ENCODE measurements at places on chromosomes 4 and X. TPM values are rescaled to one million over a fixed set of nuclear protein-coding genes. Genes with fewer than 3 reads are reported as not detected.

MAGEA2B gene
- not detected for total RNA-seq

ERCC6L gene
- total RNA-seq: 0.08 TPM

PDGFC gene
- not detected for total RNA-seq

DUSP21 gene
- not detected for total RNA-seq

ZNF157 gene
- total RNA-seq: 0.50 TPM

PABPC5 gene
- not detected for total RNA-seq

ENPEP gene
- not detected for total RNA-seq

VCX3A gene
- not detected for total RNA-seq

HSFX4 gene
- not detected for total RNA-seq

SHOX gene
- total RNA-seq: not detected

DNA sequence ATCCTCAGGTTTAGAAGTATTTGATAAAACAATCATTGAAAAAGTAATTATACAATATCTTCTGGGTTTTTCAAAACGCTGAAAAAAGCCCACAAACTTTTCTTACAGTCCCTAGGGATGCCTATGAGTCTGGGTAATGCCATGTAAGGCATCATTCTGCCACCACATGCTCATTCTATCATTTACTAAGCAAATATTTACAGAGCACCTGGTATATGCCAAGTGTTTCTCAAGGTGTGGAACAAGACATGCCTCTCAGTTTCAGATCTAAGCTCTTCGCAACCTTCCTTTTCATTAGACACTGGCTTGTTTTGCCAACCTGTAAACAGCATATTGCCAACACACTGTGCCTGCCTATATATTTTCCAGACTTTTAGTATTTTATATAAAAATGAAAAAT is 17.7 kb downstream of the MID1 start:
- H3K36me3 ChIP-seq: no peaks in the 10 kb centered on the region
- no peak for DNase-seq
- no peaks in the 10 kb centered on the region for H3K4me1 ChIP-seq
- no peak overlapping the region for H3K27ac ChIP-seq

DNA sequence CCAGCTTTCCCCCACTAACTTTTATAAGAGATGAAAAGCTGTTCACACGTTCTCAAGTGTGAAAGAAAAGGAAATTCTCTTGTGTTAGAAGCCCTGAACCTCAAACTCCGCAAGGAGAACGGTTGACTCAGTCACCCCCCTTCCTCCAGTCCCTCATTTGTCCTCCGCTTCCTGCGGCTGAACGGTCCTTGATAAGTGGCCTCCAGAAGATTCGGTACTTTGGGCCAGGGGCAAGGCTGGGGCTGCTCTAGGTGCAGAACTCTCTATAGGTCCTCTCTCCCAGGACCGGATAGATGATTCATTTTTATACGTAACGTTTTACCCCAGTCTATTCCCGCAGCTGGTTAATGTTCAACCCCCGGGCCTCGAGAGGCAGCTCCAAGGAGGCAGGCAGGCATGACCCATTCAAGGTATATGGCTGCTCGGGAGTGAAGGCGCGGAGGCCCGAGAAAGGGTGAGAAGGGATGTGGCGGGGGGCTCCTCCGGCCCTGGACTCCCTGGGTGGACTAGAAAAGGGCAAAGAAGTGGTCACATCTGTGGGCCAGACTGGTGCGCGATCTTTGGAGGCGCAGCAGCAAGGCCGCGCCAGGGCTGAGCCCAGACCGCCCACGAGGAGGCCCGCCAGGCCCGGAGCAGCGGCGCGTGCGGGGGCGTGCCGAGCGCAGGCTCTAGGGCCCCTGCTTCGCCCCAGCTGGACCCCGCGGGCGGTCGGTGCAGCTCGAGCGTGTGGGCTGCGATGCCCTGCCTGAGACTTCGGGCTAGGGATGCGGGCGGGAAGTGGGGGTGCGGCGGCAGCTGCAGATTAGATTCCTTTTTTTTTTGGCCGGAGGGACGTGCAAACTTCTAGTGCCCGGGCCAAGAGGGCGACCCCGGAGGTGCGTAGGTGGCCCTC is 11.7 kb downstream of the PITX2 start:
- peaks cover 19% of the 10 kb centered on the region for H3K4me1 ChIP-seq
- H3K27me3 ChIP-seq: peaks cover 66% of the 10 kb centered on the region
- no peaks in the 10 kb centered on the region for H3K36me3 ChIP-seq
- no peak overlapping the region for H3K27ac ChIP-seq
- DNase-seq: no peak

GRCh38 chr4:44679060-44679459 is 840 bp downstream of the GUF1 start:
- H3K4me1 ChIP-seq: peaks cover 7% of the 10 kb centered on the region
- H3K4me3 ChIP-seq: peak overlapping the region; percentile 84
- DNase-seq: peak; percentile 15
- peak overlapping the region; percentile 92 for H3K27ac ChIP-seq
- peaks cover 27% of the 10 kb centered on the region for H3K36me3 ChIP-seq
- no peaks in the 10 kb centered on the region for H3K27me3 ChIP-seq

DNA sequence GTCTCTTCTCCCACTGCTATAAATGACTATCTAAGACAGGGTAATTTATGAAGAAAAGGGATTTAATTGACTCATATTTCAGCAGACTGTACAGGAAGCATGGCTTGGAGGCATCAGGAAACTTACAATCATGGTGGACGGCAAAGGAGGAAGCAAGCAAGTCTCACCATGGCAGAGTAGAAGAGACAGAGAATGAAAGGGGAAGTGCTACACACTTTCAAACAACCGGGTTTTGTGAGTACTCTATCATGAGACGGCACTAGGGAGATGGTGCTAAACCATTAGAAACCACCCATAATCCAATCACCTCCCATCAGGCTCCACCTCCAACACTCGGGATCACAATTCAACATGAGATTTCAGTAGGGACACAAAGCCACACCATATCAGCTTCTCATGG is 11.1 kb downstream of the UBE2NL start:
- no peaks in the 10 kb centered on the region for H3K27me3 ChIP-seq
- no peaks in the 10 kb centered on the region for H3K36me3 ChIP-seq
- no peak for DNase-seq
- no peaks in the 10 kb centered on the region for H3K4me1 ChIP-seq
- no peak overlapping the region for H3K4me3 ChIP-seq

- DNase-seq: no peak
- H3K4me1 ChIP-seq: peaks cover 13% of the 10 kb centered on the region
- H3K27me3 ChIP-seq: no peaks in the 10 kb centered on the region
- no peaks in the 10 kb centered on the region for H3K36me3 ChIP-seq
Measured at GRCh38 chrX:44889824-44890223, 16.8 kb downstream of the KDM6A start.

DNA sequence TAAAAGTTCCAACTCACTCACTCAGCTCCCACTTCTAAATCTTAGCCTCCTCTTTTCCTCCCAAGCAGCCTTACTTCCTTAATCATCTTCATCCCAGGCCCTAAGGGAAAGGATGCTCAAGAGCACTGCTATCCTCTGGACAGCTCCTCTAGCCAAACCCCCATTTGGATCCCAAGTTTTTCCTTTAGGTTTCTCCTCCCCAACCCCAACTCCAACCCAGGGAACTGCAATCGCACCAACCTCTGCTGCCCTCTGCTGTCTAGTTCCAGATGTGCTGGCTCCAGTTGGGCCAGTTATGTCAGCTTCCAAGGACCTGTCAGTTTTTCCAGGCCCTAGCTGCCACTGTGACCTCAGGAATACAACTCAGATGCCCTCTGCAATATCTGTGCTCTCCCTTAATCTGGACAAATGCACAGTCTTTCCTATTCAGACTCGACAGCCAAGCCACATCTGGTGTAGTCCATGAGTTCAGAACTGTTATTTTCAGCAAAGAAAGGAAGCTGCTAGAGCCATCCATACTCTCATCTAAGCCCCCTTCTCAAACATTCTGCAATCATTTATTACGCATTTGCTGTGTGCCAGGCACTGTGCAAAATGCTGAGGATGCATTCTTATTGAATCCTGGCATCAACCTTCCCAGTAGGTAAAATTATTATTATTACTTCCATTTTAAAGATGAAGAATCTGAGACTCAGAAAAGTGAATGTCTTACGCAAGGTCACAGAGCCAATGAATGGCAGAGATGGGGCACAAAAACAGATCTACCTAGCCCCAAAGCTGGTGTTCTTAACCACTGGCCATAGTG is 12.3 kb upstream of the XPNPEP2 start:
- H3K4me1 ChIP-seq: peaks cover 21% of the 10 kb centered on the region
- no peaks in the 10 kb centered on the region for H3K36me3 ChIP-seq
- no peak overlapping the region for H3K27ac ChIP-seq
- peak; percentile 4 for DNase-seq

- H3K4me1 ChIP-seq: no peaks in the 10 kb centered on the region
- H3K4me3 ChIP-seq: no peak overlapping the region
- H3K27me3 ChIP-seq: no peaks in the 10 kb centered on the region
- DNase-seq: no peak
- no peak overlapping the region for H3K27ac ChIP-seq
Measured at GRCh38 chr4:67292045-67292444, 253.3 kb downstream of the CENPC start.

DNA sequence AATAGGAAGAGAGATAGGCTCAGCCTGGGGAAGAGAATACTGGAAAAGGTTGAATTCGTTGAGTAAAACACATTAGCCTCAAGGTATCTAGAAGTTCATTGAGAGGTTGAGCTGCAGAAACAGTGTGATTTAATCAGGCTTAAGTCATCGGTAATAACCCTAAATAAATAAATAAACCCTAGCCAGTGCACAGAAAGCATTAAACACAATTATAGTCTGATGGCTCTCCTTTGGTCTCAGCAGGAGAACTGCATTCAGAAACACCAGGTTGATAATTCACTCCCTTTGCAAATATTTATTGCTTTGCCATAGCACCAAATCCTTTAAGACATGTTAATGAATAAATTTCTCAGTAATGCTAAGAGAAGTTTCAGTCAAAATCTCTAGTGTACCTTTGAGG is 9.6 kb downstream of the DCX start:
- no peaks in the 10 kb centered on the region for H3K4me1 ChIP-seq
- no peak overlapping the region for H3K27ac ChIP-seq
- H3K4me3 ChIP-seq: no peak overlapping the region
- no peaks in the 10 kb centered on the region for H3K27me3 ChIP-seq

DNA sequence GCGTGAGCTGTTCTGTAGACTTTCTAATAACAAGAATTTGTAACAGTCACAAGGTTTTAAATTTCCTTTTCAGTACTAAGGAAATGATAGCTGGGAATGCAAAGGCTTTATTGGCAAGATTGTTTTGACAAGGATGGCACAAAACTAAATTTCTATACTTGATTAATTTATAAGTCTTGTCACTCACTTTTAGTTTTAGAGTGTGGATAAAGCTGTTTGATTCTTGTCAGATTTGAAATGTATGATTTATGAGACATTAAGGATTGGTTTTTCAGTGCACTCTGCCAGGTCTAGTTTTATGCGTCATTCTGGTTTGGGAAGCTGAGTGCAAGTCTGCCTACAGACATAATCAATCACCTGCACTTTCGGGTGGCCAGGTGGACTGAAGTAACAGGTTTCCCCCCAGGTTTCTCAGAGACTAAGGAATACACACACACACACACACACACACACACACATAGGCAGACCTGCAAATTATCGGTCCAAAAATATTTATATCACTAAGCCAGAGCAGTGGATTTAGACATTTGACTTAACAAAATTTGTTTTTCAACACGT is 9.3 kb downstream of the FHL1 start:
- no peaks in the 10 kb centered on the region for H3K36me3 ChIP-seq
- H3K4me3 ChIP-seq: no peak overlapping the region
- H3K4me1 ChIP-seq: peaks cover 3% of the 10 kb centered on the region
- H3K27ac ChIP-seq: no peak overlapping the region

GRCh38 chr4:87390551-87390890 is 467 bp downstream of the HSD17B11 start:
- H3K27ac ChIP-seq: peak overlapping the region; percentile 72
- H3K36me3 ChIP-seq: no peaks in the 10 kb centered on the region
- H3K4me1 ChIP-seq: peaks cover 31% of the 10 kb centered on the region

DNA sequence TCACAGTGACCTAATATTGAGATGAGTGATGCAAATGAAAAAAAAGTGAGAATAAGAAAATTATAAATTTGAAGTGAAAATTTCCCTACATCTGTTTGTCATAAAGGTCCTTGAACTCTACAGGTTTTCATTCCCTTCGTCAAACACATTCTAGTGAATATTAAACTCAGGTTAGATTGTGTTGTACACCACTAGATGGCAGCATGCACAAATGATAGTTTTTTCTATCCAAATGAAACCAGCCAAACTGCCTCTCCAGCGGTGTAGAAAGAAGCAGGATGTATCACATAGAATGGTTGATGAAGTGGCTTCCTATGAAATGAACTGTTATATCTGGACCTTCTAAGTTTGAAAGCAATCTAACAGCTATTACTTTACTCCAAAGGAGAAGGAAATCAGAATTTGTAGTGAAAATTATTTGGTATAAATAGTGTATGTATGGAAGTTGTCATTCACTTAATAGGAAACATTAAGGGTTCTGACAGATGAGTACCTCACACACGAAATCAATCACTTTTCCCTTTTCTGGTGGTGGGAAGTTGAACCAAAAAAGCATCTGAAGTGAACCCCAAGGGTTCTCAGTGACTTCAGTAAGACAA is 382.7 kb downstream of the UNC5C start:
- no peak for DNase-seq
- no peak overlapping the region for H3K27ac ChIP-seq
- no peaks in the 10 kb centered on the region for H3K27me3 ChIP-seq
- no peak overlapping the region for H3K4me3 ChIP-seq

- no peaks in the 10 kb centered on the region for H3K27me3 ChIP-seq
- no peak overlapping the region for H3K4me3 ChIP-seq
- no peaks in the 10 kb centered on the region for H3K36me3 ChIP-seq
- H3K4me1 ChIP-seq: peaks cover 12% of the 10 kb centered on the region
- no peak for DNase-seq
- H3K27ac ChIP-seq: no peak overlapping the region
Measured at GRCh38 chrX:39440799-39441284, 639.6 kb downstream of the MID1IP1 start.
